Frontal cortex (tissue), 4 donors: ENCODE measurements at places on chromosomes 1 and 21.

DNA sequence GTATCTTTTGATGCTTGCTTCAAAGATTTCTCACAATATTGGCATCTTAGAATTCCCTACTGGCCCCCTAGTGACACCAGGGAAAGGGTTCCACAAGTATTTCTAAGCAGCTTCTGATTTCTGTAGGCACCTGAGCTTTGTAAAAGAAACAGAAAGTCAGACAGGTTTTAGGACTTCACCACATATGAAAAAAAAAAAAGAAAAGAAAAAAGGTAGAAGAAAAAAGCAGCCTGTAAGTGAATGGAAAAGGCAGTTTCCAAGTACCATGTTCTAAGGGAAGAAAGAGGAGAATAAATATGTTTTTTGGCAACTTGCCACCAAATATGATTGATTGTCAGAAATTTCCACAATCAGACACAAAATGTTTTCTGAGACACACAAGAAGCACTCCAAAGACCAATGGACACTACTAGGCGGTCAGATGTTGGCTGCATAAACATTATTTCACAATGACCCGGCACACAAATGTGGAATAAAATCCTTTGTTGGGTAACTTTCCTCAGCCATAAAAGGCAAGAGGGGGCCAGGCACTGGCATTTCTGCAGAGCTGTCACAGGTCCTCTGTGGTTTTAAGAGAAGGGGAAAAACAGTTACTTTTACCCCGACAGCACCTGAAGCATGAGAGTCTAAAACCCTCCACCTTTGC is 12.7 kb upstream of the CPLANE2 start:
- no peak for DNase-seq

GRCh38 chr1:95116580-95117206 is 462 bp upstream of the TLCD4 start:
- DNase-seq: peak; percentile 61

- DNase-seq: no peak
Observed at GRCh38 chr21:15204970-15205286, 140.1 kb upstream of the NRIP1 start.

GRCh38 chr21:45931397-45931969 is 50.1 kb upstream of the COL6A1 start:
- no peak for DNase-seq

DNA sequence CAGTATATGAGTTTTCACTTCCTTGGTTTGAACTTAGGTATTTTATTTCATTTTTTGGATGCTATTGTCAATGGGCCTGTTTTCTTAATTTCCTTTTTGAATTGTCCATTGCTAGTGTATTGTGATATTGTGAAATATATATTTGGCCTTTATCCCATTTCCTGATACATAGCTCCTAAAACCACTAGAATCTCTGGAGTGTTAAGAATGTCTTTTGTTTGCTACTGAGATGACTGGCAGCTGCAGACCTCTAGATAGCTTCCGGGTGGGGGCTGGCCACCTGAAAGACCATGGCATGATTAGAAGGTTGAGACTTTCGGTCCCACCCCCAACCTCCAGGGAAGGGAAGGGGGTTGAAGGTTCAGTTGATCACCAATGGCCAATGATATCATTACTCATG is 245.4 kb downstream of the KCNJ6 start:
- DNase-seq: no peak

DNA sequence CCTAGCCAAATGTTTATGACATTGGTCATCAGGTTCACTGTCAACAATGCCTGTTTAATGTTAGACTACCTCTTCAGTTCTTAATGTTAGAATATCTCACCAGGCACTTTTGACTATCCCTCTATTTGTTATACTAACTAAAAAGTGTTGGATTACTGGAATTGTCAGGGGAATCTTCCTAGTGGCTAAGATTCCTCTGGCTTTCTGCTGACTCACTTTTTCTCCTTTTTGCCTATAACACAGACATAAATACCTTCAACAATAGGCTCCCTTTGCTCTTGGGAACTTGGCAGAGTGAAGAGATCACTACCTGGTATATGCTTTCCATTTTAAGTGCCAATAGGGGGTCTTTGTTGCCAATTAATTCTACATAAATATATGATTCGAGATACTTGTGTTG is 68.5 kb downstream of the TMEM200B start:
- no peak for DNase-seq

DNA sequence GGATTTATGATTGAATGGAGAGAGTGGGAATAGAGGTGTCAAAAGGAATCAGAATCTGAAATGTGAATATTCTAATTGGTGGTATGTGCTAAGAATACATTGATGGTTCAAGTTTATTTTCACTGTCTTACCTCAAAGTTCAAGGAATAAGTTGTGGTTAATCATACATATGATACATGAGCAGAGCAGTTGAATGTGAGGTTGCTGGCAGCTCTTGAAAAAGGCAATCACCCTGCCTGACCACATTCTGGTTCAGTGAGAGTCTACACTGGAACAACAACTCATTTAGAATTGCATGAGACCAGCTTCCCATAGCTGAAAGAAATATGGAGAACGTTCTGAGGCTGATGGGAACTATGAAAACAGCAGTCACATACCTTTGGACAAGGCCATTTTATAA is 68.3 kb upstream of the ARHGAP29 start:
- no peak for DNase-seq

DNA sequence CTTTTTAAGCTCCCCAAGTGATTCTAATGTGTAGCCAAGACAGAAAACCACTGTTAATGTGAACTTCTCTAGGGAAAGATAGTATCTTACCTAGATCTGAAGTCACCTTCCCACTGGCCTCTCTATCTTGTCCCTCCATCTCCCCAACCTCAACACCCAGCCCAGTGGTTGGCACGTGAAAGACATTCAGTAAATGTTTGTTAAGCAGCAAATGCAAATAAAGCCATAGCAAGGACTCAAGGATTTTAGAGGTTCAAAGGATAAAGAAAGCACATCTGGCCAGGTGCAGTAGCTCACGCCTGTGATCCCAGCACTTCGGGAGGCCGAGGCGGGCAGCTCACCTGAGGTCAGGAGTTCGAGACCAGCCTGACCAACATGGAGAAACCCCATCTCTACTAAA is 9.8 kb downstream of the CLCC1 start:
- no peak for DNase-seq

GRCh38 chr1:179807691-179808485 is 64.8 kb downstream of the FAM163A start:
- DNase-seq: no peak

DNA sequence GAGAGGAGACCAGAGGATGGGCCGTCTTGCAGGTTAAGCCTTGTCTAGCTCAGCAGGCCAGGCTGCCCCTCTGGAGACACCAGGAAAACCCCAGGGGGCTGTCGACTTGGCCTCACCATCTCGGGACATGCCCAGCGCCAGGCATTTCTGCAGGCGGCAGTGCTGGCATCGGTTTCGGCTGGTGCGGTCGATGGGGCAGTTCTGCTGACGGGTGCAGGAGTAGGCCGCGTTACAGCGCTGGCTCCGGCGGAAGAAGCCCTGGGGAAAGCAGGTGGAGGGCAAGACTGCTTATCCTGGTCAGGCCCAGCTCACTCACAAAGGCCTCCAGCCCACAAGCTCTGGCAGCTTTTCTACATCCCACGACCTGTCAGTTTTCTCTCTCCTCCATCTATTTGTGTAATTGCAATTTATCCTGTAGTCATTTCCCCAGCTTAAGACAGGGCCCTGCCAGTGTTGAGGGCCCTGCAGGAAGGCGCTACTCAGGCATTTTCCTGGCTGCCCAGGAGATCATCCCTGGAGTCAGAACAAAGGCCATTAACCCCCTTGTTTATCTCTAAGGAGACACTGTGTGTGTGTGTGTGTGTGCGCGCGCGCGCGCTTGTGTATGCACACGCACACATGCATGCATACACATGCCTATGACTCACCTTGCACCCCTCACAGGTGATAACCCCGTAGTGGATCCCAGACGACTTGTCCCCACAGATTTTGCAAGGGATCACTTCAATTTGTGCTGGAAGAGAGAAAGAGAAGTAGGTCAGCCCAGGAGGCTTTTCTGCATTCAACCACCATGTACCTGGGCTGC is 11.5 kb upstream of the LINGO4 start:
- no peak for DNase-seq

GRCh38 chr1:35112668-35113067 is 33.5 kb downstream of the ZMYM1 start:
- no peak for DNase-seq

- DNase-seq: no peak
Observed at GRCh38 chr1:193342811-193343210, 156.4 kb upstream of the B3GALT2 start.

GRCh38 chr1:2088458-2088857 is 38.2 kb downstream of the PRKCZ start:
- no peak for DNase-seq

DNA sequence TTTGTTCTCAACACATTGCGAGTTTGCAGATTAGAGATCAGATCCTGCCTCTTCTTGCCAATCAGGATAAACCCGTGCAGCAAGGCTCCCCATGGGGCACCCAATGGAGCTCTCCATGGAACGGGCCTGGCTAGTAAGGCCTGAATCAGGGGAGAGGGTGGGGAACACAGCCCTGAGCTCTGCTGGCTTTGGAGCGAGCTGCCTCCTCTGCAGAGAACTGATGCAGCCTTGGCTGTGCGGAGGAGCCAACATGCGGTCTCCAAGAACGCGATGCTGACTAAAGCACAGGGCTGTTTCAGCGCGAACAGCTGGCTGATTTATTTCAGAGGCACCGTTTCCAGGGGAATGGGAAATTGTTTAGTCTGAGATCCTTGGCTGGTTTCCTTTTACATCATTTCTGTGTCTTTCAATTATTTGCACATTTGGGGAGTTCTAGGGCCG is 139.7 kb downstream of the TSEN15 start:
- DNase-seq: no peak

DNA sequence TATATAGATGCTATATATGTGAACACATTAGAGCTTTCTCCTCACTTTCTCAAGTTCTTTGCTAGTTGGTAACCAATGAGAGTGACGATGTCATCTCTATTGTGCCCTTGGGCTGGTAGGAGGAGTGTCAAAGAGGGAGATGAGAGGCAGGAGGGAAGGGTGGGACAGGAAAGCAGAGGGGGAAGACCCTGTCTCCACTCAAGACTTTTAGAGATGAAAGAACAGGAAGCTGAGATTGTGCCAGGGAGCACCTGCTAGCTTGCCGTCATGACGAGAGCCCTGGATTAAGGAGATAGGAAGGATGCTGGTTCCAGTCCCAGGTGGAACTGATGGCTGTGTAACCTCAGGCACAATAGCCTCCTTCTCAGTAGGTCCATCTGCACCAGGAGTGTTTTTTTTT is 16.7 kb downstream of the CNR2 start:
- no peak for DNase-seq

DNA sequence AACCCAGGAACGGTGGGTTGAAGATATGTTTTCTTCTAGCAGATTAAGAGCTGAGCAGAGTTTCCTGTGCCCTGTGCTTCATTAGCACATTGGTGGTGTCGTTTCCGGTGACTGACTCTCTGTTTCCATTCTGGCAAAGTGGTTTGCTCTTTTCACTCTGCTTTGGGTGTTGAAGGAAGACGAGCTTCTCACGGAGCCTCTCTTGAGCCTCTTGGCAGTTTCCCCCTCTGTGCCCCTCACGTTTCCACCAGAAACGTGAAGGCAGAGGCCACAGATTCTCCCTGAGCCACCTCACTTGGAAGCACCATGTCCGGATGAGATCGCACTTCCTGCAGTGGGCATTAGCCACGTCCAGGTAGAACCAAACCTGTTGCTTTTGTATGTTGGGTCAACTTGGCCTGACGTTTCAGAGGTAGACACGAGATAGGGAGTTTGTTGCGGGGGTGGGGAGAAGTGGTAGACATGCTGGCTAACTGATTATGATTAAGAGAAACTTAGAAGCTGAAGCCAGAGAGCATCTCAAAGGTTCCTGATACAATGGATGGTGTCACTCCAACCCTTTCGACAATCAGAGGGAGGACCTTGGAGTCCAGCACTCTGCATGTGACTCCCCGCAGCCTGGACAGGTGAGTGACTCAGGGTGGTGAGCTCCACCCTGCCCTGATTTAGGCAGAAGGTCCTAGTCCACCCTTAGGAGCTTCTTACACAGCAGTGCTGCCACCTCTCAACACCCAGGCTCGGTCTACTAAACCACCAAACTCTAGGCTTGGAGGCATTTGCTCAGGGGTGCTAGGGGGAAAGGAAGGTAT is at the start of gene LAX1:
Gene LAX1, plus strand, starts transcription at position 155 of the 809 bp plus-strand sequence. Its CDS starts 383 bp downstream, at position 538.
- DNase-seq: no peak

- no peak for DNase-seq
Observed at GRCh38 chr1:12159816-12160215, 7.0 kb upstream of the TNFRSF1B start.

GRCh38 chr1:116323491-116323890 is 49.6 kb upstream of the ATP1A1 start:
- DNase-seq: no peak

DNA sequence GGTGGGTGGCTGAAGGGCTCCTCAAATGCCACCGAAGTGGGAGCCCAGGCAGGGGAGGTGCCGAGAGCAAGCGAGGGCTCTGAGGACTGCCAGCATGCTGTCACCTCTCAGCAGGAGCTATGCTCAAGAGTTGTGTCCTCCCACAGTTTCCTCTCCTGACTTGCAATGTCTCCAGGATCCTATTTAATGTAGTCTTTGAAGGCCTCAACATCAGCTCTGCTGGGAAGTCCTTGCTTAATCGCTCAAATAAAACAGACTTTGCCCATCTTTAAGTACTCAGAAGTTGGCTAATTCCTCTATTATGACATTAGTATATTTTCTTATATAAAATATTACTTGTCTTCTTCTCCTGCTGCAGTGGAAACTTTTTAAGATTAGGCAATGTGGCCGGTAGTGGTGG is 154.2 kb upstream of the NRIP1 start:
- no peak for DNase-seq

DNA sequence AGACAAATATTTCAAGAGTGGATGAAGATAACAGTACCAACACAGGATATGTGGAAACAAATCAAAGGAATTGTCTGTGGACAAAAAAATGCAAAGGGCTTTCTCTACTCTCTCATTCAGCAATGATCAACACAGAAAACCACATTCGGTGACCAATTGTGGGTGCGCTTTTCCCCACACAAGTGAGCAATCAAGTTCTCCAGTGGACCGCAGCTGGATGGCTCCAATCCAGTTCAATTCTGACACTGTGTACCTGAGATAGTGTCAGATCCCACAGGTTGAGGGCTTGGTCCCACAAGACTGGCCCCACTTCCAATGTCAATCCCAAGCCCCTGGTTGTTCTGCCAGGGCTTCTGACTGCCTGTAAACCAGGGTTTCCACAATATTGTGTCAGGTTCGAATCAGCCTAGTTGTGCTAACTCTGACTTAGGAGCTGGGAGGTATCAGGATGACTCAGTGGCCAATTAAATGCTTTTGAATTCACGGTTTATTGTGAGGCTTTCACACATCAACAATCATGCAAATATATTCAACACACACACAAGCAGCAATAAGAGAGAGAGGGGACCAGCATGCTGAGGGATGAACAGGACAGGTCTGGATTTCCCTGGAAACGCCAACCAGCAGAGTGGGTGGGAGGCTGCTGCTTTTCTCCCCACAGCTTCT is 87.0 kb upstream of the BTG3 start:
- DNase-seq: no peak

DNA sequence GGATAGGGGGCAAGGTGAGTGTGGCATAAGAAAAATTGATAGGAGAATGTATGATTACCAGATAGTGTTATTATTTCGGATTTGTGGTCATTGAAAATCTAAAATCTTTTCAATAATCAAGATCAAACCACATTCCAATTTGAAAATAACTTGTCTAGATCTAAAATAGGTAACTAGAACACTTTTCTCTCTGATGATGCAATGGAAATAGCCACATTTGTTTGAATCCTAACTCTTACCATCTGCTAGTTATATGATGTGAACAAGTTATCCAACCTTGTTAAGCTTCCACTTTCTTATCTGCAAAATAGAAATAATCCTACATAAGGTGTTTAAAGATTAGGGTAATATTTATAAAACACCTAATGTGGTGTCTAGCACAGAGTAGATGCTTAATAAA is 3.8 kb downstream of the BTF3L4 start:
- DNase-seq: no peak
